ENCODE measurements at places on chromosomes 3 and 15.
A peak's percentile ranks its signal among the peaks of the same experiment; 100 is the strongest.

DNA sequence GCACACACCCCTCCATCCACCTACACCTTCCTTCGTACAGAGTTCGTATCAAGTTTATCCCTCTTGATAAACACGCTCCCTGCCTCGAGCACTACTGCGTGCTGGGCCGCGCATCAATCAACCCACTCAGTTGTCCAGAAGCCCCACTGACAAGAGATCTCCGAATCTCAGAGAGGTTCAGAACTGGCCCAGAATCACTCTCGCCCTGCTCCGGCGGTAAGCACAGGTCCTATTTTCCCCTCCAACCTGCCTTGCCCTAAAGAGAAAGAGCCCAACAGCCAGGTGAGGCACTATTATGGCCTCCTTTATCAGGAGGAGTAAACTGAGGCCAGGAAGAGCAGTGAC lies 494 bp upstream of the NISCH start:
- no peak for DNase-seq

GRCh38 chr3:194497799-194498575 lies 11.2 kb upstream of the ATP13A3 start:
- DNase-seq, result no peak

DNA sequence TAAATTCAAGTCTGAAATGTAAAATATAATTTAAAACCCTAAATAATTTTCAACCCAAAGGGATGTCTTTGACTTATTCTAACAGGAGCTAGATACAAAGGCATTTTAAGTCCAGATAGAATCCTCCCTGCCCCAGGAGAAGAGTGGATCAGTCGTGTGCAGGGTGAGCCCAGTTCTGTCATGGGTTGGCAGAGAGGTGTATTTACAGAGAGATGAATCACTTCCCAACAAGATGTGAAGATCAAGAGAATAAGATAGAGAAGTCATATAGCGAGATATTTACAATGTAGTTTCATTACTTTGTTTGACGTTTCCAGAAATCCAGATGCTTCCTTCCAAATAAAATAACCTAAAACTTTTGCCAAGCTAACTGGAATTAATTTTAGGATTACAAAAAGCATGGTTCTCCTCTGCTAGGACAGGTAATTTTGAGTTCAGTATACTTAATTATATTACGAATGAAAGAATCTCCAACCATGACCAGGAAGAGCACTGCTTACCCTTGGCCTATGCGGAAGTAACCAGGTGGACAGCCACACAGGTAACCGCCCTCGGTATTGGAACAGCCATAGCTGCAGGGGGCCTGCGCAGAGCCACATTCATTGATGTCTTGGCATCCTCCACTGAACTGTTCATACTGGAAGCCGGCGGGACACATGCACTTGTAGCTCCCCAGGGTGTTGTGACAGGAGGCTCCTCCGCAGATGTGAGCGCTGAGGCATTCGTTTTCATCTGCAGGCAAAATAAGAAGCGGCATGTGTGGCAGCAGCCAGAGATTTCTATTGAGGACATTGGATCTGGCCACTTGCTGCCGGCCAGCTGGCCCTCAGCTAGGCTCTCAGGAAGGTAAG lies 84.0 kb downstream of the DUT start:
- no peak for DNase-seq

- DNase-seq, result no peak
These were observed 34.9 kb upstream of the TIMP4 start for GRCh38 chr3:12193485-12194165.

DNA sequence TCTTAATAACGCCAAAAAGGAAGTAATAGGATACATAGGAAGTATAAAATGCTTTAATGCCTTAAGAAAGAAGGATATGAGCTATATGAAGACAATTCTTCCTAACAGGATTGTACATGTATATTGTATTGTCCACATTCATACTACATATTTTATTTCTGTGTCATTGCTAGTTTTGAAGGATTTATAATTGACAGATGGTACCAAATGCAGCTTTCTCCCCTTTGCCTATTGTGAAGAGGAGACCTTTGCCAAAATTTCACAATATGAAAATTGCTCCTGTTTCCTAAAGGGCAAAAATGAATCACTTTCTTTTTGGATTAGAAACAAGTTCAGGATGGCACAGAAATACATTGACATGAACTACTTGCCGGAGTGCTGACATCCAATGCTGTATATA lies 34.8 kb upstream of the EOMES start:
- no peak for DNase-seq

GRCh38 chr3:177589911-177590381 lies 392.7 kb upstream of the TBL1XR1 start:
- no peak for DNase-seq

- DNase-seq, result peak; percentile 69
These were observed 14.2 kb downstream of the CIB1 start for GRCh38 chr15:90219421-90220141.

DNA sequence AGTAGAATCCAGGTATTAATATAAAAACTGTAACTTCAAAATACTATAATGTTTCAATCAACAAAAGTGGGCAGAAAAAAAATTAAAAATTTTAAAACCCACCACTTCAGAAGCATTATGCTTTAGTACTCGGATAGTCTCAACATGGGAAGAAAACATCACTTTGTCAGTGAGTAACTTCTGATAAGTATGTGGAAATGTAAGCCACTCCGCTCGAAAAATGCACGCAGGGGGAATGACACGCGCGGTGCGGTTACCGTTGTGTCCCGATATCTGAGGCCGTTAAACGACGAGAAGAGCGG lies 656 bp downstream of the NGLY1 start:
- no peak for DNase-seq

DNA sequence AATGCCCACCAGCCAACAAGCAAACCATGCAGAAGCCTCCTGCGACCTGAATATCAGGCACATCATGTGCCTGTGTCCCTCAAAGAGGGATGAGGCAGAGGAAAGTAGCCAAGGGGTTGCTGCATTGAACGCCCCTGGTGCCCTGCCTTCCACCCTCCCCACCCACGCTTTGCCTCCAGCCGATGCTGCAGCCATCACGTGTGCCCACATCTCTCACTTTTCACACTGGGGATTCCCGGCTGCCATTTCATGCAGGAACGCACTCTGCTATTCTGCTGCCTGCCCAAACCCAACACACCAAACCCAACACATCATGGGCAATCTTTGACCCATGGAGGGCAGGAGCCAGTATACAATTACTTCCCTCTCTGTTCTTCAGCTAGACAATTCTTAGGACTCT lies 462.2 kb upstream of the PROK2 start:
- DNase-seq, result no peak

DNA sequence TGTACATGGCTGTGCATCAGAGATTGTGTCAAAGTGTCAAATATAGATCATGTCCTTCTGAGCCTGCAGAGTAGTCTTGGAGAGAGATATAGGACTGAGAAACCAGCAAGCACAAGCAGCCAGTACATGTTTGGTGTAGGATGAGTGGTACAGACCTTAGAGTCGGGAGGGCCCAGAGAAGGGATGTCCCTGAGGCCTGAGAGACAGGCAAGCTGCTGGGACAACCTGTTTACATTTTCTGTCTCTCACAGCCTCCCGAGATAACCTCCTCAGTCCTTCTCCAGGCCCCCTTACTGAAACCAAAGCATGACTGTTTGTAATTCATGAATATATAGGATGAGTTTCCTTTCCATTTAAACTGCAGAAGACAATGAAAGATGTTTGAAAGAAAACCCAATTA lies 182.4 kb upstream of the STT3B start:
- DNase-seq, result no peak

DNA sequence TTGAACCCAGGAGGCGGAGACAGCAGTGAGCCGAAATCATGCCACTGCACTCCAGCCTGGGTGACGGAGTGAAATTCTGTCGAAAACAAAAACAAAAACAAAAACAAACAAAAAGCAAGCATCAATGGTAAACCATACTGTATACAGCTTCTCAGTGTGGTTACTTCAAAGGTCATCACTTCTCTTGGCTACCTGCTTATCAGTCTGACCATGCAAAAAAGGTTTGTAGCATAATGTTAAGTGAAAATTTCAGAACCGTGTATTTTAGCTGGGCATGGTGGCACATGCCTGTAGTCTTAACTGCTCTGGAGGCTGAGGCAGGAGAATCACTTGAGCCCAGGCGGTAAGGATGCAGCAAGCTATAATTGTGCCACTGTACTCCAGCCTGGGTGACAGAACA lies 4.2 kb downstream of the UBXN7 start:
- DNase-seq, result no peak

DNA sequence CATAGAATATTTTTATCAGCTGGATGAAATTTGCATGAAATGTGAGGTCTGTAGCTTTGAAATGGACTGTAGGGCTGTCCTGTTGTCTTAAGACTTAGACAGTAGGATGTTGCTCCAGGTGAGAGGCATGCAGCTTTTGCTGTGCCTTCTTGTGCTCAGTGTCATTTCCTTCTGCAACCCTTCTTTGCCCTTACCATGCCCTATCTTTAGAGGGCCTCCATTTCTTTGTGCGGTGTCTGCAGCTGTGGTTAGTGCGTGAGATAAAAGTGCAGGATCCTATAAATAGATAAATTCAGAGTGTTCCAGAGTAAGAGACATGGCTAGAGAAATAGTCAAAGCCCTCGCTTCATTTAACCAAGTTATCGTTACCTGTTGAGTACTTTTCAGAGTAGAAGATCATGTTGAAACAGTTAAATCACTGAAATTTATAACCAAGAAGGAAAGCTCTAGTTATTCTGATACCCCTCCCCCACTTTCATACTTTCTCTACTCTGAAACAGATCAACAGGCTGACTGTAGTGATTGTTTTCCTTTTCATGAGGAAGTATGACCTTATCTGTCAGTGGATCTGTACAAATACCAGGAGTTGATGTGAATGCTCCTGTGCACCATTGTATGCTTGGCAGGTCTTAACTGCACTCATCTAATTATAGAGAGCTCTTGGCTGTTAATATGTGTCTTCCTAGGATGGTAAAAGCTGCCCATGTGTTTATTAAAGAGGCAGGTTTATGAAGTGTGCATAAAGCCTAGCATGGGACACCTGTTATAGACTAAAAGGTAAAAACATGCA lies 18.2 kb downstream of the EIF3J start:
- DNase-seq, result no peak

- no peak for DNase-seq
These were observed 197.2 kb downstream of the KCNAB1 start for GRCh38 chr3:156317462-156318074.

GRCh38 chr3:41575724-41576123 lies 376.4 kb downstream of the CTNNB1 start:
- DNase-seq, result no peak

GRCh38 chr15:29233566-29233965 lies 36.1 kb downstream of the NSMCE3 start:
- no peak for DNase-seq

DNA sequence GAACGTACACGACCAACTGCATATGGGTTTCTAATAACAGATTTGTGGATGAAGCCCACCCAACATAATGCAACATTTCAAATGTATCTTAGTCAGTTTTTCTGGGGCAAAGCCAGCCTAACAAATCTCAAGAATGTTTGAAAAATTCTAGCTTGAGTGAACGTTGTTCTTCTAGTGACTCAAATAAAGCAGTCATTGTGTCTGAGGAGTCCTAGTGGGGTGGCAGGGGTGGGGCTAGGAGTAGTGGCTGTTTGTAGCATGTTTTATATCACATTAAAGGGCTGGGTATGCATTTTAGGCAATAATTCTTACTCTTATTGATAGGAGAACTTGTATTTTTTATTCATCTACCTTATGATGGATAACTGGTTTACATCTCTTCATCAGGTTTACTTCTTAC lies 6.0 kb downstream of the B3GNT5 start:
- no peak for DNase-seq

- DNase-seq, result no peak
These were observed 88.3 kb downstream of the ITPR1 start for GRCh38 chr3:4581498-4581897.

DNA sequence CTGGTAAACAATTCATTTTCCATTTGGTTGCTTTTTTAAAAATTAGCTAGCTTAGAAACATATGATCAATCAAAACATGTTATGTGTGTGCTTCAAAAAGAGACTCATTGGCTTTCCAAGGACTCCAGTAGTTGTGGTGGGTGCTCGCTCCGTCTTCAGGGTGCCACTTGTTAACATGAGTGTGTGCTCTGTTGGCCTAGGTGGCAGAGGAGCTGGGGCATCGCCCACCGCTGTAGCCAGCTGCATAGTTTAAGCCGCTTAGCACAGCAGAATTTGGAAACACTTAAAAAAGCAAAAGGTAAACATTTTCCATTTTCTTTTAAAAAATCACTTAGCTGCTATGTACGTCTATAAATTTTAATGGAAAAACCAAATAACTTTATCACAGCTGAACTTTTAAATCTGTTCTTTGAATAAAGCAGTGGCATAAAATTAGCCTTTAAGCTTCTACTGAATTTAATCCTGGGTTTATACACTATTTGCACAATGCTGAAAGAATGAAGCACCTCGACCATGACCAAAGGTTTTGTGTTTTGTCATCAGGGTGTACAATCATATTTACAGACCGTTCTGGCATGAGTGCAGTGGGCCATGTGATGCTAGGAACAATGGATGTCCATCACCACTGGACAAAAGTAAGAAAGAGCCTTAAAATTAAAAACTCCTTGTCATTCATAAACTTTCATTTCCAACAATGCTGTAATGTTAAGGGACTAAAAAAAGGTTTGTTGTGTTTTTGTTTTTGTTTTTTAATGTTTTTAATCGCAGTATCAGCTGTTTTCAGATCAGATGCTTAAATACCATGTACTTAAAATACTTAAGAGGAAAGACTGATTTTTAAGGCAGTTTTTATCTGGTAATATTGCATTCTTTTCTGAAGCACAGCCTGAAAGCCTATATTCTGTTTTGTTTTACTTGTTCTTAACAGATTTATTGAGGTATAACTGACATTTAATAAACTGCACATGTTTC lies 57.9 kb downstream of the TCAIM start:
- no peak for DNase-seq

DNA sequence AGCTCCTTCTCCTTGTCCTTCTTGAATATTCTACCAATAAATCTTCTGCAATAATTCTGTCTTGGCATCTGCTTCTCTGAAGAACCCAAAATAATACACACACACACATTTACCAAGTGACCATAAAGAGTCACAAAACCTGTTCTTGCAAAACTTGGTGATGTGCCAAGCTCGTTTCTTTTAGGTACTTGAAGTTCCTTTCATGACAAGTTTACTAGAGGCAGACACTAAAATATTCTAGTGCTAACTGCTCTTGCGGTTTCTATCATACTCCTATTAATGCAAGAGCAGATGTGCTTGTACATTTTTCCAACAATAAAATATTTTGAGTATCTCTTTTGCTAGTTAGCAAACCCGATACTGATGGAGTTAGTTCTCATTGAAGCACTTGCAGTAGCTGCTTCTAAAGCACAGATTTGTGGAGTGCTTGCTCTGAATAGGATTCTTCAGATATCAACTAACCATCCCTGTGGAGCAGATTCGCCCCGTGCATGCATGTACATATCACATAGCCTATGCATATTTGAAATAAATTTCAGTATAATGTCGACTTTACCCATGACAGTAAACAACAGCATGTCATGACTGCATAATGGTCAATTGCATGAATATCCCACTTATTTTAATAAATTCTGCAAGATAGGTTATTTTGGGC lies 23.2 kb downstream of the HHLA2 start:
- DNase-seq, result no peak

Data from lower lobe of right lung (tissue), 2 donors.